NCI-H1436 treated with DMSO at 0.1 percent for 48 hours (cell line): ENCODE measurements at places on chromosomes 3 and 15.

GRCh38 chr15:72865486-72865885 lies 81.9 kb upstream of the ADPGK start:
- DNase-seq = no peak

GRCh38 chr3:23776352-23776891 lies 29.3 kb upstream of the UBE2E1 start:
- DNase-seq = no peak

- no peak for DNase-seq
Measured at GRCh38 chr15:40706121-40706520, 11.1 kb downstream of the RAD51 start.

GRCh38 chr3:168034152-168034928 lies 61.4 kb downstream of the GOLIM4 start:
- DNase-seq = no peak

DNA sequence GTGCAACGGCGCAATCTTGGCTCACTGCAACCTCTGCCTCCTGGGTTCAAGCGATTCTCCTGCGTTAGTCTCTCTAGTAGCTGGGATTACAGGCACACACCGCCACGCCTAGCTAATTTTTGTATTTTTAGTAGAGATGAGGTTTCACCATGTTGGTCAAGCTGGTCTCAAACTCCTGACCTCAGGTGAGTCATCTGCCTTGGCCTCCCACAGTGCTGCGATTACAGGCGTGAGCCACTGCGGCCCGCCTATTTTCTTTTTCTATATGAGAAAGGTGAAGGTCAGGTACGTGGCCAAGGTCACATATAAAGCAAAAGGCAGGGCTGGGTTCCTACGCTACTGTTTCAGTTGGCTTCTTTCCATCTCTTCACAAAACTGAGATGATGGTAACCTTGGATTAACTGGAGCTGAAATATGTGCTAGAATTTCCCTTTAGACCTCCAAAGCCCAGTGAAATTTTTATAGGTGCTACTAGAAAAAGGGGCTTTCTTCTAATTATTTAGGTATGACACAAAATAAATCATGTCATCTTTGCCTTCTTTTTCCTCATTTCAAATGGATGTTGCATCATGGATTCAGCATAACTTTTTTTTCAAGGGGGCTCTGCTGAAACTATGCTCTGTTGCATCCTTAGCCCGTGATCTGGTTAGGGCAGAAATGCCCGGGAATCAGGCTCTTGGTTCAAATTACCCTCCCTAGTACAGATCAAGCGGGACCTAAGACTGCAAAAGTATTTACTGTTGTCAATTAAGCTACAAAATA lies 68.5 kb downstream of the MYO1E start:
- DNase-seq = no peak

GRCh38 chr15:66859688-66860253 lies 157.7 kb downstream of the SMAD6 start:
- no peak for DNase-seq

DNA sequence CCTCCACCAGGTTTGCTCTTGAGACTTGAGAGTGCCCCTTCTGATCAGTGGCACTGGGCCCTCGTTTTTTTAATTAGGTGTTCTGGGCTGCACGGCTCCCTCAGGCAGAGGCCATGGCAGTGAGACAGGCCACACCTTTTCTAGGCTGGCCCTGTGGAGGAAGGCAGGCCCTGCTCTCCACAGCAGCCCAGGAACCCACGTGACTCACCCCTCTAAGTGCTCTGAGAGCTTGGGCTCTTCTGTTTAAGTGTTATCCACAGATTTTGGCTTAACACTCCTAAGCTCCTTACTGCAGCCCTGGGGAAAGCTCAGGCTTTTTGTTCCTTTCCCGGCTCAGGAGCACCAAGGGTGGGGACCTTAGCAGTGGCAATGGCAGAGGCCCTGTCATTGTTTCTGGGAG lies 463.2 kb upstream of the GBE1 start:
- no peak for DNase-seq

- no peak for DNase-seq
Measured at GRCh38 chr15:69060041-69060481, 45.6 kb downstream of the NOX5 start.

GRCh38 chr3:187291001-187291511 lies 481 bp downstream of the MASP1 start:
- no peak for DNase-seq

- no peak for DNase-seq
Measured at GRCh38 chr3:143065364-143065763, 54.2 kb upstream of the CHST2 start.

DNA sequence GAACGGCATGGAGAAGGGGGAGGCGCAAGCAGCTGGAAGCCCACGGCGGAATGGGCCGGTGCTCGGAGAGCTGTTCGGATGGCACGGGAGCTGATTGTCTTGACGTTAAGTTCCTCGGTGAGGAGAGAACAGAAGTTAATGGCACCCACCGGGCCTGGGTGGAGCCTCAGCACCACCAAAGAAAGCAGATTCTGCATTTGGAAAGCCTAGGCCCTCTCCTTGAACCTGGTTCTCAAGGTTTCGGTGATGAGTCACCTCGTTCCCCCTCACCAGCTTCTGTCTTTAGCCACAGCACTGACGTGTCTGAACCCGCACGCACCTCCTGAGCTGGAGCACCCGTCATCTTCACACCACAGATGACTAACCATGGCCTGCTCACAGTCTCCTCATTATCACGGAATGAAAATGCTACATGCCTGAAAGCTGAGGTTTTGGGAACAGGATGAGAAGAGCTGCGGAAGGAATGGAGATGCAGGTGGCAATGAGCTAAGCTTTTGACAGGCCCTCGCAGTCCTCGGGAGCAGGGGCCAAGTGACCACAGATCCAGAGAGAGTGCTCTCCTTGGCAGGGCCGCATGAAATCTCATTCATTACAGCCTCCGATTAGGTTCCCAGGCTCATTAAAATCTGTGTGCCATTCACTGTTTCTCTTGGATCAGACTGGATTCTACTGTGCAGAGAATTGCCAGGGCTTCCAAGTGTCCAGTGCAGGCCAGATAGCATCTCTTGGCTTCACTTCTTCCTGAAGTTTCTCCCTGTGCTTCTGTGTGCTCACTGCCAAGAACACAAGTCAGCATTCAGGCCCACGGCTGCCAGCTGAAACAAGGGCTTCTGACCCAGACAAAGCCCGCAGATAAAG lies 96.3 kb upstream of the DLG1 start:
- DNase-seq = no peak

DNA sequence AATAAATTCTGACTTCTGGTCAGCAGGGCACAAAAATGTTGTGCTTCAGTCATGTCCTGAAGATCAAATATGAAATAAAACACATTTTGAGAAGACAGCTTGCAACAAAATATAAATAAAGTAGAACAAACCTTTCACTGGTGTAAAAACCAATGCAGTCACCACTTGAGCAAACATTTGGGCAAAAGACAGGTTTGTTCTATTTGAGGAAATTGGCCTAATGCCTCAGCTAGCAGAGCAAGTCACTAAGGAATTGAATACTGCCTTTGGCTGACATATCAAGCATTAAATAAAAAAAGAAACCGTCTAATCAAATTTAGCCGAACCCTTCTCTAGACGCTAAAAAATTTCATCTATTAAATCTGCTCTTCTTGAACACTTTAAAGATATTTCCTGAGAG lies 475.4 kb upstream of the CNTN3 start:
- DNase-seq = no peak

- no peak for DNase-seq
Measured at GRCh38 chr3:106035619-106036018, 166.8 kb upstream of the CBLB start.

- no peak for DNase-seq
Measured at GRCh38 chr3:33831053-33831452, 32.6 kb downstream of the PDCD6IP start.

DNA sequence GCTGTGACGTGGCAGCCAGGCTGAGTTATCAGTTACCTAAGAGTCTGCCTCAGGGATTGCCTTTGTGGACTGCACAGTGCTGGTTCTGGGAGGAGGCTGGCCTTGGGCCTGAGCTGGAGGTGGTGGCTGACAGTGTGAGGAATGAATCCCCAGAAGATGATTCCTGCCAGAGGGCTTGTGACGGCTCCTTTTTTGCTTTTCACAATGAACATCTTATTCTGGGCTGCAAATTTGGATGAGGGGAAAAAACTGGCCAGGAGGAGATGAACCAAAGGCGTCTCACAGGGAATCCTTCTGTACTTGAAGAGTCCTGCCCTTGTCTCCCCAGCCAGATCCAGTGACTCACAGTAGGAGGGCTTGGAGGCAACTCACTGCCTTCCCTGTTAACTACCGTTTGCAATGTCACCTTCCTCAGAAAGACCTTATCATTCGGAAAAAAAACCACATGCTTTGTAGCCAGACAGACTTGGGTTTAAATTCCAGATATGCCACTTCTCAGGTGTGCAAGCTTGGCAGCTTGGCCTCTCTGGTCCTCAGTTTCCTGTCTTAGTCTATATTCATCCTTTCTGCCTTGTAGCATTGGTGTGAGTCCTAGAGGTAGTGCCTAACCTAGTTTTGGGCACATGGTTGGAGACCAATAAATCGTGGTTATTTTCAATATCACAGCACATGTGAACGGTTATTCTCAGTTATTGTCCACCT lies 19.1 kb downstream of the ST6GAL1 start:
- no peak for DNase-seq

- no peak for DNase-seq
Measured at GRCh38 chr15:81346611-81347010, 22.7 kb upstream of the STARD5 start.

DNA sequence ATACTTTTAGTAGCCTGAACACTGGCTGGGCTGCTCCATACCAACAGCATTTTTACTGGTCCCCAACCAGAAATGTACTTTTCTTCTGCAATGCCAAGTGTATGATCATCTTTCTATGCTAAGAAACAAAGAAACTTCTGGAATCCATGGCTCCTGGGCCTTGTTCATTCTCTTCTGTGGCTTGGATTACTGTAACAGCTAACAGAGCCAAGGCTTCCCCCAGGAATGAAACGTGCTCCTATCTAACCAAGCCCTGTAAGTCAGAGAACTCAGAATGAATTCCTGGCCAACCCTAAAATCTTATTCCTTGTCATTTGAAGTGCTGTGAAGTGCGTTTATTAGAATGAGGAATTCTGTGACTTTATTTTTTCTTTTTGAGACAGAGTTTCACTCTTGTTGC lies 102.9 kb upstream of the RAD18 start:
- DNase-seq = no peak

DNA sequence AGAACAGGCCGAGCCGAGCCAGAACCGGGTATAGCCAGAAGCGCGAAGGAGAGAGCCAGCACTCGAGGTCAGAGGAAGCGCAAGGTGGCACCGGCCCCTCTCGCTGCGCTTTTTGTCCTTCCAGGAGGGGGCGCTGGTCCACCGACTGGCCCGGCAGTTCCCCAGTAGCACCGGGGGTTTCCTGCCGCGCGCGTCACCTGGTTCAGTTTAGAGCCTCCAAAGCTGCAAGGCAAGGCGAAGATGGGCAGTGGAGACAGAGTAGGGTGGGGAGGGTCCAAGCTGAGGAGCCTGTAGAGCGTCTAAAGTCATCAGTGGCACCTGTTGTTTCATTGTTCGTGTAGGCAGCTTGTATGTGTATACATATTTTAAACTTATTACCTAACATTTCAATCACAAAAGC lies 7.6 kb upstream of the NR2E3 start:
- no peak for DNase-seq

DNA sequence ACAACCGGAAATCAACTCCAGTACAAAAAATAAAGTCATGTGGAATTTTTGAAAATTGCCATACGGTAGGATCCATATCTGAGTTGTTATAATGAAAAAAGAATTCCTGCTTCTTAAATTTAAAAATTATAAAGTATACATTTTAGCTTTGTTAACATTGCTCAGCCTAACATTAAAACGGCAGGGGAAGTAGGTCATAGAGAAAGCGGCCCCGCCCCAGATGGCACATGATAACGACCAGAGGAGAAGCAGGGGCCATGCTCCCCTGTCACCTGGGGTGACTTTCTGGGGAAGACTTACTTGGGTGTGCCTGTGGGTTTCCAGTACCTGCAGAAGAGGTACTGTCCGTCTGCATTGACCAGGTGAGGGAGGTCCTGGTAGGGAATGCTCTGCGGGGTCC lies 921 bp downstream of the MGLL start:
- no peak for DNase-seq

GRCh38 chr3:42377681-42378080 lies 32.7 kb downstream of the LYZL4 start:
- DNase-seq = no peak

GRCh38 chr15:78570710-78571109 lies 5.4 kb downstream of the CHRNA5 start:
- no peak for DNase-seq

- DNase-seq = no peak
Measured at GRCh38 chr3:181358060-181358459, 353.7 kb upstream of the SOX2 start.

- DNase-seq = no peak
Measured at GRCh38 chr15:79440355-79440908, 8.3 kb downstream of the MINAR1 start.

DNA sequence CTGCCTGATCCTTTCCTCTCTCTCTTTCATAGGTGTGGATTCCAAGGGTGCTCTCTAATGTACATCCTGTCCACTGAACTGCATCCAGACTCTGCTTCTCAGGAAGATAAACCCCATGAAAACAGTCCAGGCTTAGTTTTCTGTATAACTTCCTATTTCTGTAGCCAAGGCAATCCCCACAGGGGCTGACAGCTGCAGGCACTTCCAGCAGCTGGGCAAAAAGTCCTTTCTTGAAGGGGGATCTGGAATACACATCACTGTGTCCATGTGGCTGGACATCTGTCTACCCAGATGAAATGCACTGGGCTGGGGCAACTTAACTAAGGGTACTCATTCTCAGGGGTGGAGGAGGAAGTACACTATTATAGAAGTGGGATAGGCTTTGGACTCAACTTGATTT lies 72.2 kb downstream of the NR1D2 start:
- no peak for DNase-seq

DNA sequence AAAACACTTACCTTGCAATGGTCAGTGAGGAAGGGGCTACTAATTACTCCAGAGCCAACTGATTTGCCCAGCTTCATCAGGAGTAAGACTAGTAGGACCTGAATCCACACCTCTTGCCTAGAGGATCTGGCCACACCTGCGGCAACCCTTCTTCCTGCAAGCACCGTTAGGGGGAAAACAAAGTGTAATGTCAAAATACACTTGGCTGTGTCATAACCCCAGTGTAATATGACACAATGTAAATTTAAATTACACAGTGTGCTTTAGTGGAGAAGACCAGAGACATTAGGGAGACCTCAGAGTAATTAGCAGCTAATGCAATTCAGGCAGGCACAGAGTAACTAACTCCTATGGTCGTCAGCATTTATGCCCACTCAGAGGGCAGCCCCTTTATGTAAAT lies 308.5 kb upstream of the ARRDC4 start:
- no peak for DNase-seq
